ENCODE measurements at places on chromosomes 12 and 14.

DNA sequence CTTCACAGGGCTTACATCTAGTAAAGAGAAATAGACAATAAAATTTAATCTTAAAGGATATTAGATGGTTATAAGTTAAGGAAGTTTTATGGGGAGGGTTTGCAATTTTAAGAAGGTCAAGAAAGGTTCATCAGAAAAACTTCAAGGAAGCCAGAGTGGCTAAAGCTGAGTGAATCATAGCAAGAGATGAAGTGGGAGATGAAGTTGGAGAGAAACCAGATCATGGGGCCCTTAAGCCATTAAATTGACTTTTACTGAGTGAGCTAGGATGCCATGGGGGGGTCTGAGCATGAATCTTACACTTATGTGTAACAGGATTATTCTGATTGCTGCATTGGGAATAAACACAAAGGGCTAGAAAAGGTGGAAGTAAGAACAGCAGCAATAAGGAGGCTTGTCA lies 189.2 kb downstream of the LRIG3 start:
- no peak for DNase-seq

GRCh38 chr12:115864396-115864795 lies 413.1 kb downstream of the MED13L start:
- no peak for DNase-seq

- DNase-seq: no peak
These were observed 392.1 kb upstream of the DDHD1 start for GRCh38 chr14:53545217-53545616.

- no peak for DNase-seq
These were observed 28.5 kb downstream of the WNK1 start for GRCh38 chr12:780750-781379.

DNA sequence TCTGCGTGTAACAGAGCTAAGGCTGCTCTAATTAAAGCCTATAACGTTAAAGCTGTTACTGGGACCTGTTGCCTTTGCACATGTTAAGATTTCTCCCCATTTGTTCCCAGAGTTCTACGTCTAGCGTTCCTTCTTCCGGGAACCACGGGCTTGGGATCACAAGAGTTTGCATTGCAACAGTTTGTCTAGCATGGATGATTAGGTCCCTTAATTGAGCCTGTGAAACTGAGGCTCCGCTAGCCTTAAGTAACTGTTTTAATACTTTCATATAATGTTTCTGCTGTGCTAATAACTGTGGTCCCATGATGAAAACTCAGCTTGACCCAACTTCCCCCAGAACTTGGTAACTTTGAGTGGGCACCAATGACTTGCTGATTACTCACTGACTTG lies 16.7 kb upstream of the LYZ start:
- DNase-seq: no peak

- no peak for DNase-seq
These were observed 32.6 kb downstream of the ARMH4 start for GRCh38 chr14:58119381-58119780.

- DNase-seq: no peak
These were observed 99.9 kb downstream of the PPM1H start for GRCh38 chr12:62834971-62835547.

GRCh38 chr12:103809154-103809553 lies 31.9 kb downstream of the NT5DC3 start:
- DNase-seq: no peak

DNA sequence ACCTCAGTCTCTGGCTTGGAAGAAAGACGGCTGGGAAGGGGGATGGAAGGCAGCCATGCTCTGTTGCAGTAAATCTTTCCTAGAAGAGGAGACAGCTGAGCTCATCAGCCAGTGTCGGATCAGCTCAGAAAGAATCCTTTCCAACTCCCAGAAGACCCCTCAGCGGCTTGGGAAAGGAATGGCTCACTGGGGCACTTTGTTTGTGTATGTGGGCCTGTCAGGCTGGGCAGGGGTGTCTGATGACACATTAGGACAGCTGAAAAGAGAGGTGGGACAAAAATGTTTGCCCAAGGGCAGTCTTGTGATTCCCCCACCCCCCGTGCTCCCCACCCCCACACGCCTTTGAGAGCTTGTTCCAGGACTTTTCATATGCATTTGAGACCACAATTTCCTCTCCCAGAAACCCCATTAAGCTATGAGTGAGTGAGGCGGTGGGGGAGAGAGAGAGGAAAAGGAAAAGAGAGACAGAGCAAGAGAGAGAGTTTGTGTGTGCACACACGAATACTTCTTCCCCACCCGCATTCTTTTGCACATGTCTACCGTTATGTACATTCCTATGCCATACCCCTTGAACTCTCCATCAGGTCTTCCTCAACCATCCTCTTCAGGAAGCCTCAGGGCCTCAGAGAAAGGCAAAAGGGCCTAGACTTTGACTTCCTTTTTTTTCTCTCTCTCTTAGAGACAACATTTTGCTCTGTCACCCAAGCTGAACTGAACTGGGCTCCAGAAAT lies 198.9 kb downstream of the ZFP36L1 start:
- DNase-seq: no peak

GRCh38 chr14:68753690-68754089 lies 39.2 kb downstream of the ZFP36L1 start:
- DNase-seq: no peak

DNA sequence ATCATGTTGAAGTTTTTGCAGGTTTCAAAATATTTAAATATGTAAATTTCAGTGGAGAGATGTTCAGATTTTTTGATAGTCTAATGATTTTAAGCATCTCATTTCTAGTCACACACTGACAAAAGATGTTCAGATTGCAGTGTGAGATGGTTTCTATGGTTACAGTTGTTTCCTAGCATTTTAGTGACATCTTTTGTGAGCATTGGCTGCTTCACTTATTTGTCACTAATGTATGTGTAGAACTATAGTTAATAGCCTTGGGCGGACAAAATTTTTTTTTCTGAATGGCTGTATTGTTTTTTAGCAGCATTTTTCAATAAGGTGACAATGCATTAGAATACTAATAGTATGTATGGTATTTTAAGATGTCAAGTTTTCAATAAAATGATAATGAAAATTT lies 315.6 kb upstream of the PRKD1 start:
- DNase-seq: no peak

- no peak for DNase-seq
These were observed 13.0 kb downstream of the CACNB3 start for GRCh38 chr12:48831257-48831656.

GRCh38 chr12:6391013-6391412 lies 7.1 kb downstream of the LTBR start:
- DNase-seq: no peak

- no peak for DNase-seq
These were observed 113.5 kb upstream of the VRK1 start for GRCh38 chr14:96683562-96684289.

GRCh38 chr12:15115434-15115833 lies 105.8 kb downstream of the RERG start:
- DNase-seq: no peak

GRCh38 chr14:51453869-51454268 lies 197.8 kb upstream of the FRMD6 start:
- no peak for DNase-seq

DNA sequence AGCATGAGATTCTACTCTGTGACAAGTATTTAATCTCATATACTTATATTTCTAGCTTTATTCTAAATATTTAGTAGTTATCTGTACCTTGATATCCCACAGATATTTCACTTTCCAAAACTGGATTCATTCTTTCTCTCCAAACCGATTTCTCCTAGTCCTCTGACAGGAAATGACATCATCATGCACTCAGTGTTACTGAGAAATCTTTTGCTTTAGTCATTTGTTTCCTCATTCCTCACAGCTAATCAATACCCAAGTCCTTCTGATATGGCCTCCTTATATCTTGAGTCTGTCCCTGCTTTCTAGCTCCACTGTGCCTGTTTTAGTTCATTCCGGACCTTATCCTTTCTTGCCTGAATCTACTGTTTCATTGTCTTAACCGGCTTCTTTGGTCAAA lies 39.4 kb upstream of the E2F7 start:
- DNase-seq: no peak

GRCh38 chr12:101915841-101916240 lies 38.5 kb downstream of the DRAM1 start:
- no peak for DNase-seq

GRCh38 chr14:64220056-64220455 lies 74.1 kb downstream of the ESR2 start:
- DNase-seq: no peak

DNA sequence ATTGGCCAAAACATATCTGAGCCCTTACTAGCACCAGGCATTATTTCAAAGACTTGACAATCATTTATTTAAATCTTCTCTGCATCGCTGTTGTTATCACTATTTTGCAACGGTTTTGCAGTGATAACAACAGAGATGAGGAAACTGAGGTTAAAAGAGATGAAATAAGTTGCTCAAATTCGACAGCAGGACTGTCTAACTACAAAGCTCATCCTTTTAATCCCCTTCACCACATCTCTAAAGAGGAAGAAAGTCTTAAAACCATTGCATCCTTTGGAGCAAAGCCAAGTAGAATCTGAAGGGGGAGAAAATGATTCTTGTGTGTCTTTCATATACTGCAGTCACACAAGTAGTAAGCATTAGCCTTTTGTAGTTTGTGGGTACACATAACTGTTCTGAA lies 14.8 kb upstream of the ETNK1 start:
- DNase-seq: no peak

All from CD4-positive, alpha-beta T cell treated with Interleukin-6 at 100 ng/mL for 8 hours (primary cell).